Left ventricle myocardium inferior (tissue), 1 donor: ENCODE measurements at places on chromosomes 12 and 14. TPM values are rescaled to one million over a fixed set of nuclear protein-coding genes. Genes with fewer than 3 reads are reported as not detected.

GRCh38 chr12:106255952-106256351 lies 8.1 kb upstream of the CKAP4 start:
- no peaks in the 10 kb centered on the region for H3K27me3 ChIP-seq
- H3K27ac ChIP-seq = no peak overlapping the region
- H3K4me3 ChIP-seq = no peak overlapping the region
- no peaks in the 10 kb centered on the region for H3K4me1 ChIP-seq
- DNase-seq = no peak

DNA sequence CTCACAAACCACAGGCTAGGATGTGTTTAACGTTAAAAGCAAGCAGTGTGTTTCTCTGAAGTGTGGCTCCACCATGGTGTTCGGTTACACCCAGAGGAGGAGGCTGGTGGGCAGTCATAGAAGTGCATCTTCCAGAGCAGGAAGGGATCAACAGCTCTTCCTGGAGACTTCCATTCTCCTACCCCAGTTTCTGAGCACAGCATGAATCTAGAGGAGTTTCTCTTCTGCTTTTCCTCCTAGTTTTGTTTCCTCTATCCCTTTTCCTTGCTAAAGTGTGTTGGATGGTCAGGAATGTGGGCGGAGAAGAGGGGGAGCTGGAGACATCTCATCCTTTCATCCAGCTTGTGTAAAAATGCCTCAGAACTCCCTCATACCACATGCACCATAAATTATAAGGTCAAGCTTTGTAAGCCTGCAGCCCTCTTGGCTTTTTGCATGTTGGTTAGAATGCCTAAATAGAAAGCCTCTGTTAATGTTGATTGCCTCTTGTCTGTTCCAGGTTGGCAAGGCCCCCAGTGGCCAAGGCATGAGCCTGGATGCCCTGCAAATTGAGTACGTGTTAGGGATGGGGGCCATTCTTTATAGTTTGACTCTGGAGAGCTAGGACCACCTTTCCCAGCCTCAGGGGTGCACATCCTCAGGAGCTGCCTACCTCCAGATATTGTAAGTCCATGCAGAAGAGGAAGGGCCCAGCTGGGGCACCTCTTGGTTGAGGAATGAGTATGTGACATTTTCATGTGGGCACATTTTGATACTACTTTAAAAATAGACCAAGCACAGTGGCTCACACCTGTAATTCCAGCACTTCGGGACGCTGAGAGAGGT lies 4.0 kb upstream of the CKAP4 start:
- H3K36me3 ChIP-seq = no peaks in the 10 kb centered on the region
- H3K27ac ChIP-seq = no peak overlapping the region
- DNase-seq = no peak
- H3K4me1 ChIP-seq = peaks cover 24% of the 10 kb centered on the region

The SAMD15 gene
- 0.08 TPM for total RNA-seq

GRCh38 chr12:108782971-108783370 lies 51.7 kb upstream of the CORO1C start:
- peak overlapping the region; percentile 86 for H3K27ac ChIP-seq
- H3K27me3 ChIP-seq = no peaks in the 10 kb centered on the region
- H3K4me3 ChIP-seq = no peak overlapping the region
- peaks cover 81% of the 10 kb centered on the region for H3K4me1 ChIP-seq
- peaks cover 35% of the 10 kb centered on the region for H3K36me3 ChIP-seq
- no peak for DNase-seq

GRCh38 chr12:106136263-106136662 lies 2.5 kb downstream of the NUAK1 start:
- H3K4me3 ChIP-seq = peak overlapping the region; percentile 95
- H3K27me3 ChIP-seq = no peaks in the 10 kb centered on the region
- peaks cover 93% of the 10 kb centered on the region for H3K4me1 ChIP-seq
- DNase-seq = peak; percentile 91
- peak overlapping the region; percentile 98 for H3K27ac ChIP-seq
